HAP-1 (cell line): ENCODE measurements at places on chromosomes 16 and 17.

- no peak for DNase-seq
Measured at GRCh38 chr17:48054238-48055185, 6.4 kb downstream of the NFE2L1 start.

DNA sequence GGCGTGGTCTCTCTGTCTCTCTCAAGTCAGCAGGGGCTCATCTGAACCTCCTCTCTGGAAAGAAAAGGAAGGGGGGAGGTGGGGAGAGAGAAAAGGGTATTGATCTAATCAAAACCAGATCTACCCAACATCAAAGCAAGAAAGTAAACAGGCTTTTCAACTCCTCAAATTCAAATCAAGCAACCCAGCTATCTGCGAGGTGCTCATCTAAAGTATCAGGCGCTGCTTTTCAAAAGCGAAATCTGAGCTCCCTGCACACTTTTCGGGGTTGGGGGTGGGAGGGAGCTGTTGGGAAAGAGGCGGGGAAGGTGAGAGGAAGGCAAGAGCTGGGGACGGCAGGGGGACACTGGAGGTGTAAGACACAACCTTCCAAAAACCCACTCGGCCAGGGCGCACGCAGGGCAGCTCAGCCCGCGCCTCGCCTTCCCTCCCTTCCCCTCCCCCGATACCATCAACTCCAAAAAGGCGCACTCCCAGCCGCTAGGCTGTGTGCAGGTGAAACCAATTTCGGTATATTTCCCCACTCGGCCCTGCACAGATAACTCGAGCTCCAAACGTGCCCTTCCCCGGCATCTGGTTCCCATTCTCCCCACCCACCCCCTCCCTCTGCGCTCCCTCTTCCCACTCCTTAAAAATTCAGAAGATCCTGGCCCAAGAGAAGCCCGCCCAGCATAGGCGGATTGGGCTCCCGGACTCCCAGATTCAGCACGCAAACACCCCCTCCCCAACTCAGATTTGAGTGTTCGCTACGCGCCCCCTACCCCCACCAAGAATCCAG lies 2.6 kb downstream of the AXIN2 start:
- peak; percentile 20 for DNase-seq

DNA sequence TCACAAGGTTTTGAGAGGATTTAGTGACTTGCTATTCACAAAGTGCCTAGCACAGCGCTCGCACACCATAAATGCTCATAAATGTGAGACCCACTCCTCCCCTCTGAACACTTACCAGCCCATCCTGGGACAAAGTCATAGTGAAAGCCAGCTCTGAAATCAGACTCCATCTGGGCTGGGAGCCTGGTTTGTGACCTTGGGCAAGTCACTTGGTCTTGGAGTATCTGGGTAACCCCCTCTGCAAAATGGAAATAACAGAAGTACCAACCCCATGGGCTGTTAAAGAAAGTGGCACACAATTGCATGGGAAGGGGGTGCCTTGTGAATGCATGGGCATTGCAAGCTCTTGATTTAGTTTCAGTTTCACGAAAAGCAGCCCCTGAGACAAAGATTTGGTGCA lies 104.7 kb upstream of the CDH5 start:
- no peak for DNase-seq

GRCh38 chr16:15418206-15418605 lies 16.2 kb upstream of the BMERB1 start:
- DNase-seq, result no peak

GRCh38 chr16:31427441-31428278 lies 500 bp downstream of the COX6A2 start:
- DNase-seq, result no peak

GRCh38 chr17:80133626-80133970 lies 13.3 kb downstream of the EIF4A3 start:
- no peak for DNase-seq

- DNase-seq, result no peak
Measured at GRCh38 chr16:28191364-28191960, 20.3 kb downstream of the XPO6 start.

DNA sequence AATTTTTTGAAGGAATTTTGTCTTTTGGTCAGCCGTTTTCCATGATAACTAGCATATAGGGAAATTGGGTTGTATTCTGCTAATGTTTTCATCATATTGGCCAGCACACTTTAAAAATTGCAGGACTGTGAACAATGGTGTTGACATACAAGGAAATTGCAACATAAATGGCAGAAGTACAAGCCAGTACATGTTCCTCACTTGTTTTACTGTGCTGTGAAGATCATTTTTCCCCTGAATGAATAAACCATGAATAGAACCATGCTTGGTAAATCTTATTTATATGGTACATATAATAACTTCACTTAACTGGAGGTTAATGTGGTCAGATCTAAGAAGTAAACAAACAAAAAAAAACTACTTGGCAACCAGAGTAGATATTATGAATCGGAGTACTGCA lies 22.8 kb downstream of the OMG start:
- DNase-seq, result no peak

GRCh38 chr16:86383488-86384262 lies 126.7 kb upstream of the FOXF1 start:
- DNase-seq, result no peak

DNA sequence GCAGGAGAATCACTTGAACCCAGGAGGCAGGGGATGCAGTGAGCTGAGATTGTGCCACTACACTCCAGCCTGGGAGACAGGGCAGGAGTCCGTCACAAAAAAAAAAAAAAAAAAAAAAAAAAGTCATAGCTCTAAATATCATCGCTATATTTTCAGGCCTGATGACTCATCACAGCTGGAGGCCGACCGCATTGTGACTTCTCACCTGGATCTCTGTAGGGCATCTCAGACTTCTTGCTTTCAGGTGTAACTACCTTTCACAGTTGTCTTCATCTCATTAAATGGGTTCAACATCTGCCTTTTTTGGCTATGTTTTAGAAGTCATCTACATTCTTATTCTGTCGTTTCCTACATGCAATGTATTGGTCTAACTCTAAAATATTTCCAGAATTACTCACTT lies 353.1 kb upstream of the MON1B start:
- DNase-seq, result no peak

- DNase-seq, result no peak
Measured at GRCh38 chr17:3415610-3416009, 4.4 kb downstream of the OR3A3 start.

- peak; percentile 77 for DNase-seq
Measured at GRCh38 chr16:1338119-1338730, 4.8 kb downstream of the BAIAP3 start.

DNA sequence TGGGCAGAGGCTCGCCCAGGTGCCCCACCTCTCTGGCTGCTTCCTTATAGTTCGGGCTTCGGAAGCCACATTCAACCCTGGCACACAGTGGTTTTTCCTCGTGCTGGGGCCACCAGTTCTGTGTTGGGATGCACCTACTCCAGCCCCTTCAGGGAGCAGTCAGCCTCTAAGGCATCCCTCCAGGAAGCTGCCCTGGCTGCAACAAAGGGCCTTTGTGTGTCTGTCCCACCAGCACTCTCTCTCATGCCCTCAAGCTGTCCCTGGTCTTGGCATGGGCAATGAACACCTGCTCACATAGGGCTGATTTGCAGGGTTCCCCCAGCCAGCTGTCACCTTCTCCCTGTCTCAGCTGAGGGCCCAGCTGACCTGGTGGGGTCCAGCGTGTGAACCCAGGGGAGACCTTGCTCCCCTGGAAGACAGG lies 754 bp upstream of the NOXO1 start:
- DNase-seq, result no peak

DNA sequence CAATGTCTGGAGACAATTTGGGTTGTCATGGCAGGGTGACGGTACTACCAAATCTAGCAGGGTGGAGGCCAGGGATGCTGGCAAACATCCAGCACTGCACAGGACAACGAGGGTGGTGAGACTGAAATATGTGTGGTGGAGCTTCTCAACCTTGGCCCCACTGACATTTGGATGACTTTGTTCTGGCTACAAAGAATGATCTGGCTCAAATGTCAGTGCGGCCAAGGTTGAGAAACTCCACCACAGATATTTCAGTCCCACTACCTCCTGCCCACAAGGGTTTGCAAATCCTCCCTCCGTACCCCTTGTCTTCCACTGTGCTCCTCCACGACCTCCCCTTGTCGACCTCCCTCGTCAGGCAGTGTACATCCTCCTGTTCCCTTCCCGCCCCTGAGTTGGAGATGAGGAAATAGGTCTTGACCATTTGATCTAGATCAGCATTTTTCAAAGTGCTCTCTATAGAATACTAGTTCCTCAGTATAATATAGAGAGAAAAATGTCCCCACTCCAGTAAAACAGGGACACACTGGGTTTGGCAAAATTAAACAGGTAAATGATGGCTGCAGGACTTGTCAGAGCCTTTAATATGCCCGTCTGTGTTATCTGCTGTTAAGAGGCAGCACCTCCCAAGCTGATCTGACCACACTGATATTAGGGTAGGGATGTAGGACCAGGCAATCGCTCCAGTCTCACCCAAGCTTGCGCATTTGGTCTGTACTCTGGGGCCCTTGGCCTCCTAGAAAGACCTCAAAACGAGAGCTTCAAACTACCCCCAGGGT lies 6.8 kb downstream of the OSGIN1 start:
- DNase-seq, result no peak

GRCh38 chr16:17333229-17333628 lies 137.5 kb downstream of the XYLT1 start:
- DNase-seq, result no peak

DNA sequence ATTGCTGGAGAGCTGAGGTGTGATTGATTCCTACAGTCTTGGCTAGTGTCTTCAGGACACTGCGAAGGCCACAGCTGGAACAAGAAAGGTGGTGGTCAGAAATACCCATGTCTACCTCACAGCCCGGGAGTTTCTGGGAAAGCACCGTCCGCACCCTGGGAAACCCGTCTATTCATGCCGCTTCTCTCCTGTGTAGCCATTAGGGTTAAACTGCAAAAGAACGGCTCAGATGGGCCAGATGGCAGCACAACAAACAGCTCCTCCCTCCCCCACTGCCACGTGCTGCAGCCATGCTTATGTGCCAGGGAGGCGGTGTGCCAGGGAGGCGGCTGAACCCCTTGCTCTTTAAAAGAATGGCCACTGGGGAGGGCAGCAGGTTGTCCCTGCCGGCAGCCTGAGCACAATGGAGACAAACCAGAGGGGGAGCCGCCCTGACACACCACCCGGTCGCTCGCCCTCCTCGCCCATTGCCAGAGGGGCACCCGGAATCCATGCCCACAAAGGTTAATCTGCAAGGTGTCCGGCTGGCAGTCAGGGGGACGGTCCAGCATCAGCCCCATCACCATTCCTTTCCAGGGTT lies 65.2 kb downstream of the CYTH1 start:
- DNase-seq, result no peak

GRCh38 chr17:9238340-9239245 lies 217.3 kb downstream of the NTN1 start:
- no peak for DNase-seq

- DNase-seq, result no peak
Measured at GRCh38 chr16:2422123-2422867, 7.0 kb upstream of the CCNF start.

DNA sequence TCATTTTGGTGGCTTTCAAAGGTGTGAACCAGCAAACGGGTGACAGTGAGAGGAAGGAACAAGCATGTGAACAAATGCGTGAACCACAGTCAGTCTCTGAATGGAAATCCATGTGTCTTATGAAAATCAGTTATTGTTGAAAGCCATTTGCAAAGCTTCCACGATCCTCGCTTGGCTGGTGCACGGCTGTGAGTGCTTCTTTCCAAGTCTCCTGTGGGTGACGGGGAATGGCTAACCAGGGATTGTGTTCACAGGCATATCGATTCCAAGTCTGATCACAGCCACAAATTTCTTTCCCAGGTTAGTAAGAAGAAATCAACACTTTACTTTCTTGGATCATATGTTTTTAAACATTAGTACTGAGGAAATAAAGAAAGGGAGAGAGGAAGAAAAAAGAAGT lies 556.9 kb upstream of the RBFOX1 start:
- DNase-seq, result no peak

- DNase-seq, result no peak
Measured at GRCh38 chr16:5046914-5047313, 13.2 kb upstream of the NAGPA start.

DNA sequence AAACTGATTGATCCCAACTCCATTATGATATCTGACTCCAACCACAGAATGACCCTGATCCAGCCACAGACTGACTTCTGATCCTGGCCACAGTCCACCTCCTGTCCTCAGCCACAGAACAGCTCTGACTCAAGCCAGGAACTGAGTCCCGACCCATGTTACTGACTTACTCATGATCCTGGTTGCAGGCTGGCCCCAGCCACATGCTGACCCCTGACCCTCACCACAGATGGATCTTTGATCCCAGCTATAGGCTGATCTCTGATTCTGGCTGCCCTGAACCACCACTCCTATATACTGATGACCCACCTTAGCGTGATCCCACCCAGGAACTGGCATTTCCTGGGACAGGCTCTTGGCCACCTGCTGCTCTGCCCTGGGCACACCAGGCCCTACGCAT lies 32.2 kb upstream of the IL21R start:
- no peak for DNase-seq

- no peak for DNase-seq
Measured at GRCh38 chr17:13837417-13837816, 231.9 kb upstream of the COX10 start.

DNA sequence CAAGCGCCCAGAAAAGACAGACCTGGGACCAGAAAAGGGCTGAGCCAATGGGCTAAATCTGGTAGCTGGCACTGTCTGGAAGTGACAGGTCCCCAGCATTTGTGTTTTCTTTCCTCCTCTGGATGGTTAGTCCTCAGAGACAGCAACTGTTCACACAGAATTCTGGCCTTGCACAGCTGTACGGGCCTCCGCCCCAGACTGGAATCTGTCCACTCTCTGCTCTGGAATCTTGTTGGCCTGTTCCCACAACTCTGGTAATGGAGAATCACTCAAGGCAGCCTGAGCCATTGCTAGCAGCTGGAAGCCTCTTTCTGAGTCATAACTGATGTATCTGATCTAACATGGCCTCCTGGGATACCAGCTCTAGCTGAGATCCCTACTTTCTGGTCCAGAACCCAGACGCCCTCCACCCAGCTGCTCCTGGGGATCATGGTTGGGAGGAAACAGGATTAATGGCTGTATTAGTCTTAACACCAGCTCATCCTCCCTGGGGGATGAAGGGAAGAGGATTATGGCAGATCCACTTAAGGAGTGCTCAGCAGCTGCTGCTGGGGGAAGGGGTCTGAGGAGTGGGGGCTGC lies 9.1 kb downstream of the ZNF668 start:
- no peak for DNase-seq

DNA sequence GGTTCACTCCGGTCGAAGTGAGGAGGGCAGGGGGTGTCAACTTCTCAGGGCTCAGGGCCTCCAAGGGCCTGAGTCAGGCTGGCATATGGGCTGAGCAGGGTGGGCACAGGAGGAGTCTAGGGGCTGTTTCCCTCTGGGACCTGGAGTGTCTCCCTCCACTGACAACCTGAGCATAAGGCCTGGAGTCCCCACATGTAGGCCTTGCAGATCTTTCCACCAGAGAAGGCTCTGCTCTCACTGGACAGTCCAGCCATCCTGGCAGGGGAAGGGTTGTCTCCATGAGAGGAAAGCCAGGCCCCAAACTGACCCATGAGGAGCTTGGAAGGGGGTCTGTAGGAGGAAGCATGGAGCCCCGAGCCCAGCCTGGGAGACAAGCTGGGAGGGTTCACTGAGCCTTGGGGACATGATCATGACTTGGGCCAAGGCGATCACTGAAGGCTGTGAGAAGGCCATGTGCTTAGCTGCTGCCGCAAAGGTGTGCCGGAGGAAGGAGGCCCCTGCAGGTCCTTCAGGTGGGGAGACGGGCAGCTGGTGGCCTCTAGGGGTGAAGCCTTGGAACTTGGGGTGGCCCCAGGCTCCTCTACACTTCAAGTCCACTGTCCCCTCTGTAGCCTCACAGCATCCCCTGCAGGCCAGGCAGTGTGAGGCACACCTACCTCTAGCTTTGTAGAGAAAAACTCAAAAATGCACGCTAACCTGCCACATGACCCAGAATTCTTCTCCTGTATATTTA lies 9.9 kb downstream of the CMTM2 start:
- DNase-seq, result no peak
